CD4-positive, alpha-beta T cell (primary cell): ENCODE measurements at places on chromosomes 13 and 19.

DNA sequence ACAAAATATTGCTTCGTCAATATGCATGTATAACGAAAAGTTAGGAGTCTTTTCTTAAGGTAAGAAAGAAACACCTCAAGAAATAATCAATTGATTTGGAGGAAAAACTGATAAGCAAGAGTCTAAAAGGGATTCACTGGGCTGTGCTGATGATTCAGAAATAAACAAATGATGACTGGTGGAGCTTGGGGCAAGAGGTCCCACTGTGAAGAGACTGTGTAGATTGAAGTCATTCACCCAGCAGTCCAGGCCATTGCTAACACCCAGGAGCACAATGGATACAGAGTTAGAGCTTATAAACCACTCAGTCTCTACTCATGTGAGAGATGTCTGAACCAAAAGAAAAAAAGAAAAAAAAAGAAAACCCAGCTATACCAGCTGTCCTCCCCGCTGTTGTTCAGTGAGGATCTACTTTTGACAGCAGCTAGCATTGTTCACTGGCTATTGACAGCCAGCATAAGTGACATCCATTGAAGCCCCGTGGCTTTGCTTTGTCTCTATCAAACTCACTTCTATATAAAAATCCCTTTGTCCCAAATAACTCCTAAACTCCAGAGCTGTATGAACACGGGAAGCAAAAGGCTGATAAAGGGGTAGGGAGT is 255.5 kb downstream of the KCTD12 start:
- no peak for DNase-seq

GRCh38 chr13:41641961-41642360 is 184.6 kb downstream of the RGCC start:
- no peak for DNase-seq

DNA sequence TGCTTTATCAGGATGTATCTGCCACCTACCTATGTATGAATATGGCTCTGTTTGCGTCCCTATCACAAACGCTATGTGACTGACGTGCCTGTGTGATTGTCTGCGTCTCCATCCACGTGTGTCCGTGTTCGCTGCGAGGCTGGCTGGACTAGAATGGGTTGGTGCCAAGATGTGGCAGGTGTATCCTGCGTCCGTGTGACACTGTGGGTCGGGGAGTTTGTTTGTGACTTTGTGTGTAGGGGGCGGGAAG is 6.7 kb upstream of the HOOK2 start:
- no peak for DNase-seq

DNA sequence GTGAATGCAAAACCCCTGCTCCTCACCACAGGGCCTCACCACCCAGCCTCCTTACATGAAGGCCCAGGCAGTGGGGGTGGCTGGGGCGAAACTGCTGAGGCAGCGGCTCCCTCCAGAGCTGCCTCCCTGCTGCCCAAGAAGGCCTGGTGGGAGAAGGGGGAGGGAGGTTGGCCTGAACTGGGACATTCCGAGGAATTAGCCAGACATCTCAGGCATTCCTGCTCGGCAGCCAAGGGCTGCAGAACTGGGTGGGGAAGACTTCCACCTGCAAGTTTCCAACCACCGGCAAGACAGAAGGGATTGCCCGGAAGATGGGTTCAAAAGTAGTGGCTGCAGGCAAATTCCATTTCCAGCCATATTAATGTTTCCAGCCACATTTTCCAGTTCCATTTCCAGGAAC is 2.3 kb upstream of the PSPN start:
- DNase-seq = no peak

- no peak for DNase-seq
Measured at GRCh38 chr13:82458169-82458568, 1424.1 kb downstream of the SLITRK1 start.

DNA sequence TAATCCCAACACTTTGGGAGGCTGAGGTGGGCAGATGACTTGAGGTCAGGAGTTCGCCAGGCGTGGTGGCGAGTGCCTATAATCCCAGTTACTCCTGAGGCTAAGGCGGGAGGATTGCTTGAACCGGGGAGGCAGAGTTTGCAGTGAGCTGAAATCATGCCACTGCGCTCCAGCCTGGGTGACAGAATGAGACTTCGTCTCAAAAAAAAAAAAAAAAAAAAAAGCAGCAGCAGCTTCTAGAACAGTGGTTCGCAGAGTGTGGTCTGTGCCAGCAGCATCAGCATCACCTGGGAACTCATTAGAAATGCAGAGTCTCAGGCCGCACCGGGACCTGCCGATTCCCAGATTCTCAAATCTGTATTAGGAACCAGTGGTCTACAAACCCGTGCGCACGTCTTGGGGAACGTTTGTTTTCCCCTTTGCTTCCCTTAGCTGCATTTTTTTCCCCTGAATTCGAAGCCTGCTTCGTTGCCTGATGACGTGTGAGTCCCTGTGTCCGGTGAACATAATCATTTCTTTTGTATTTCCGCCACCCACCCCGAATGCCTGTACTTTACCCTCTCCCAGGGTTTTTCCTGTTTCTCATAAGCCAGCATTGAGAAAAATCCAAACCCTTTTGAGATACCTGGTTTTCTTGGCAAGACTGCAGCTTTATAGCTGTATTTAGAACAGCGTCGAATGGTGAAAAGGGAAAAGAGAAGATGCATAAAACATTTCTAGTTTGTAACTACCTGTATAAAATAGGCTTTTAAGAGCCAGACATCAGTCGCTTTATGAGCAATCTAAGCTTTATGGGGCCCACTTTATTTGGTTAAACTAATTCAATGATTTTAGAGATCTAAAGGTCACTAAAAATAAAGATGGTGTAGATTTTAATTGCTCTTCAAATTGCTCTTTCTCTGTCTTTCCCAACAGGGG is 49.8 kb downstream of the BICRA start:
- no peak for DNase-seq

GRCh38 chr13:35744566-35745178 is 268.2 kb upstream of the MAB21L1 start:
- DNase-seq = no peak

GRCh38 chr13:110633776-110634175 is 18.4 kb downstream of the NAXD start:
- no peak for DNase-seq

- DNase-seq = no peak
Measured at GRCh38 chr19:33687481-33688170, 65.9 kb downstream of the CHST8 start.

DNA sequence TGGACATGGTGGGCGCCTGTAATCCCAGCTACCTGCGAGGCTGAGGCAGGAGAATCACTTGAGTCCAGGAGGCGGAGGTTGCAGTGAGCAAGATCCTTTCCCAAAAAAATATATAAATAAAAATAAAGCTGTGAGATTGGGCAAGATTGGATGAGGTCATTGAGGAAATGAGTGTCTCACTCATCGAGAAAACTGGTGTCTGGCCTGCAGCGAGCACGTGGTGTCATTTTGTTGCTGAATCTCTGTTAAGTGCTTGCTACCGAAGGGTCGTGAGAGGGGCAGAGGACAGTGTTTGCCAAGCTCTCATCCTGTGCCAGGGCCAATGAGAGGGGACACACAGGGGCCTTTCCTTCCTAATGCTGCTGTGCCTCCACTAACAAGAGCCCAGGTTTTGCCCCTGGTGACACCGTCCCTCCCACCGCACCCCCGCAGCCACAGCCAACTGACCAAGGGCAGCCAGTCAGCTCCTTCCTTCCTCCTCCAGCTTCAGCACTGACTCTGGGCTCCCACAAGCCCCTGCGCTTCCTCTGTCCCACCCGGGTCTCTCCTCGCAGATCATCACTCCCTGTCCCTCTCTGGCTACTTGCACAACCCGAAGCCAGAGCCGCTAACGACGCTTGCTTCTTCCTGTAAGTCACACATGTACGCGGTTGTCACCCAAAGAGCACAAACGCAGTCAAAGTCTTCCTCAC is 3.2 kb downstream of the POLD1 start:
- no peak for DNase-seq

DNA sequence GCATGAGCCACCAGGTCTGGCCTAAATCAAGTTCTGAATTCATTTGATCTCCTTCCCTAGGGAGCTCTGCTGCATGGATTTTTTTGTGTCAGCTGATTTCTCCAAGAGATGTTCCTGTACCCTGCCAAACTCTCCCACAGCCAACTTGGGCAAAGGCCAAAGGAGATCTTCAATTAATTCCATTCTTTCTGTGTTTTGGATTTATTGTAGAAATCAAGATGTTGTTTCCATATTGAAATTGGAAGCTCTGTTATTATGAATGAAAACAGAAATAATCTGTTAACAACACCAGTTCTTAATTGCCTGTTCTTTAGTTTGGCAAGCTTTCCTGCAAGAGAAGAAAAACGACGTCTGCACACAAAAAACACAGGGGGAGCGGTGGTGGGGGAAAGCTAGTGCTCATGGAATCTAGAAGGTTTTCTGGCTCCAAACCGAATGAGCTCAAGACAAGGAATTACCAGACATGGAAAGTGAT is 86.5 kb upstream of the ABCC4 start:
- no peak for DNase-seq

DNA sequence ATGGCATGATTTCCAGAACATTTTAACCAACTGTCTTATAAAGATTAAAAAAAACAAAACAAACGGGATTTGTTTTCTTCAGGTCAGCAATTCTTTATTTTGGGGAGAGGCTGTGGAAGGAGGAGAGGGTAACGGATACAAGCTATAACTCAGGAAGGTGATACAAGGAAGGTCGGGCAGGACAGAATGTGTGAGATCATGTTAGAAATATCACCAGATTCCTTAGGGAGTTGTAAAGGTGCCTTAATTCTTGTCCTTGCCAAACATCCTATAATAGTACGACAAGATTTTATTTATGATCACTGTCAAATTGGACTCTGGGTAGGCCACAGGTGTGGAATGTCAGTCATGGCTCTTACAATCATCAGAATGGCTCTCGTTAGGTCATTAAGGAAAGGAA is 503.1 kb downstream of the DIAPH3 start:
- no peak for DNase-seq

DNA sequence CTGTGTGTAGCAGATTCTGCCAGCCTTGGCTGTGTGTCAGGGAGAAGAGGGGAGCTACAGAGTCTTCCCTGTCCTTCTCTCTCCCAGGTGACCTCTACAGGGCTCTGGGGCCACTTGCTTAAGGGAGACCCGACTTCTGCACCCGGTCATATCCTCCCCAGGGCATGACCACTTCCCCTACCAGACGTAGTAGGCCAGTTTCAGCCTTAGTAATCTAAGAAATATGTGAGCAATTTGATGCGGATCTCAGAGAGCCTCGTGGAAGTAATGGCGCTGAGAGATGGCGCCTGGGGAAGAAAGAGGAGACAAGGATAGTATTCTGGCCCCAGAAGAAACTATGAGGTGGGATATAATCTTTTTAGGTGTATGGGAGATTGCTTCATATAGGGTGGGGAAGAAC is 41.9 kb downstream of the NFIX start:
- no peak for DNase-seq

DNA sequence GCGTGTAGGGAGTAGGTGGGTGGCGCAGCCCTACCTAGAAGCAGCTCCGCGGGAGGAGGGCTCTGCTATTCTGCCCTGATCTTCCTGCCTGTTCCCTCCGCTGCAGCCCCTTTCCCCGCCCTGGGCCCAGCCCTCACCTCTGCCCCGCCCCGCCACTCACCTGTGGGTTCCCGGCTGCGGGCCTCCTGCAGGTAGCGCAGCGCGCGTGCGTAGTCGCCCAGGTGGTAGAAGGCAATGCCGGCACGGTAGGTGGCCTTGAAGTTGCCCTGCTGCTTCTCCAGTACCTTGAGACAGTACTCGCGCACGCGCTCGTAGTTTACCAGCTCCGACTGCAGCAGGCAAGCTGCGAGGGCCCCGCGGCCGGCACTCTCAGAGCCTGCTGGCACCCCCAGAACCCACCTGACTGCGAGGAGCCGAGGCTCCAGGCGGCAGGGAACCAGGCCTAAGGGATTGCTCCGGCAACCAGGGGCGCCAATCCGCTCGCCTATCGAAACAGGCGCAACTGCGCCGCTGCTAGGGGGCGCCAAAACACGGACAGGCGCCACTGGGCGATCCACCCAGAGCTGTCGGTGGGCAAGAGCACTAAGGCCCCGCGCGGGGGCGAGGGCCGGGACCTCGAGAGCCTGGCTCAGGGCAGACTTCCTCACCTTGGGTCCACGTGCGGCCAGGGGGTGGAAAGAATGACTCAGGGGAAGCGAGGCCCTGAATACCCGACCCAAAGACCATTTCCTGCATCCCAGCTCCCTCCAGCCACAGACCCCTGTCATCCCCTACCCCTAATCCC is 965 bp downstream of the TTC9B start:
- DNase-seq = no peak

DNA sequence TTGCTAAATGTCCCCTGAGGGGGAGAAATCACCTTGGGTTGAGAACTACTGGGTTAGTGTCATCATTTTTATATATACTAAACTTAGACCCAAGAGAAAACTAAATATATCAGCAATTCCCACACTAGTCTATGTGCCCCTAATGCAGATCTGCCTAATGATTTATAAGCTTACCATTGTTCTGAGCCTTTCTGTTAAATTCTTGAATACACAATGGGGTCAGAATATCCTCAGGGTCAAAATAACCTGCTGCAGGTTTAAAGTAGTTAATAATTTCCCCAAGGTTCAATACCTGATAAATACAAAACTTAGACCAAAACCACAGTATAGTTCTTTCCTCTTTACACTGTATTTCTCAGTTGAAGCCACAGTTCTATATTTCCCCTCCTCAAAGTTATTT is 4.6 kb downstream of the VWA8 start:
- DNase-seq = no peak

GRCh38 chr13:41813426-41813825 is 147.5 kb downstream of the VWA8 start:
- no peak for DNase-seq

- no peak for DNase-seq
Measured at GRCh38 chr13:97256343-97256783, 34.2 kb downstream of the MBNL2 start.

DNA sequence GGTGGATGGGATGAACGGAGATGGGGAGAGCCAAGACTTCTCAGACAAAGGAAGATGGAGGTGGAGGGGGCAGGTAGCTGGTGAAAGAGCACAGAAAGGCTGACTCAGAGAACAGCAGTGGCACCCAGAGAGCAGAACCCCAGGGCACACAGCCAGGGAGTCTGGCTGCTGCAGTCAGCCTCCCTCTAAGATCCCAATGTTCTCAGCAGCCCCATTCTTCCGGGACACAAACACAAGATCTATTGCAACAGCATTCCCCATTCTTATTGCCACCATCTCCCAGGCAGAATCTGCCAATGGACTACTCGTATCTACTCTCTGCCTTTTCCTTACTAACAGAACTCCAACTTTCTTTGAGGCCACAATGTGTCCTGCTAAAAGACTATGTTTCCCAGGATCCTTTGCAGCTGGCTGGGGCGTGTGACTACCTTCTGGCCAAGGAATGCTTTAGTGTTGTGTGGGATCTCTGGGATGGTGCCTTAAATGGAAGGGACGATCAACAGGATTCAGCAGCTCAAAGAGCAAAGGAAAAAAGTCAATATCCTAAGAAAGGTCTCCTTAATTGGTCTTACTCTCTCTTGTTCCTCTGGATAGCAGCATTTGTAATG is 7.5 kb downstream of the THAP8 start:
- no peak for DNase-seq

GRCh38 chr19:40688309-40688708 is 2.1 kb downstream of the NUMBL start:
- no peak for DNase-seq

DNA sequence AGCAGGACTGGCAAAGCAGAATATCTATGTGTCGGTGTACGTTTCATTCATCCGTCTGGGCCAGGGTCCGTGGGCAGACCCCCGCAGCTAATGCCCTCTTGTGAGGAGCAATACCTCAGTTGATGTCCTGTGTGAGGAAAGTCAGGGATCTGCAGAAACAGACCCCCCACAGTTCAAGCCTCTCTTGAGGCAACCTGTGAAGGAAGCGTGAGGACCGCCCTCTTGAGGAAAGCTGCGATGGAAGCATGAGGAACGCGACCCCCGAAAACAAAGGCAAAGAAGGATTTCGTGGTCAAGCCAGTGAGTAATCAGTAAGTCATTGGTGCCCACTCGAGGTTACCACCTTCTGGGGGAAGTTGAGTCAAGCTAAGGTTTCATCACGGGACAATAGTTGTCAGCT is 20.9 kb upstream of the ZNF83 start:
- no peak for DNase-seq
